DMS153 (cell line): ENCODE measurements at places on chromosomes 6 and 20.

DNA sequence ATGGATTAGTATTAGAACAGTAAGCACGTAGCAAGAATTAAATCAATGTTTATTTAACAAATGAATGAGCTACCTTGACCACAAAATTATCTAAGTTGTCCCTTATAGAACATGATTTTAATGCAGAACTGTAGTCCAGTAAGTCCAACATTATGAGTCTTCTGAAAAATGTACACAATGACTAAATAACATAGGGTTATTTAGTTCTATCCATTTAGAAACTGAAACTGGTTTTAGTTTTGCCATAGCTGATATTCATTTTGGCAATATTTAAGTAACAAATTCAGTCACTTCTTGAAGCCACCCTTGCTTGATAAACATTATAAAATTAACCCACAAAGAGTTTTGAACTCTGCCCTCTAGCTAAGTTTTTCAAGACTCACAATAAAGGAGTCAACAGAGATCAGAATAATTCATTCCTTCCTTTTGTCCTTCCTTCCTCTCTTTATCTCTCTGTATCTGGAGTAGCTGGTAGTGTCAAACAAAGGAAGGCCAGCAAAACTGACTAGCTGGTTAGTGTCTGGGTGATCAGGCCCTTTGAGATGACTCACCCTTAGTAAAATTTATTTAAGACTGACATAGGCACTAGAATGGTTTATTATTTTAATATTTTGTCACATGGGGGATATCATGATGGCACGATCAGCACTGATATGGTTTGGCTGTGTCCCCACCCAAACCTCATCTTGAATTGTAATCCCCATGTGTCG lies 115.1 kb downstream of the BTBD9 start:
- no peak for DNase-seq

GRCh38 chr20:63580796-63581461 lies 6.9 kb upstream of the HELZ2 start:
- DNase-seq, result peak; percentile 47

DNA sequence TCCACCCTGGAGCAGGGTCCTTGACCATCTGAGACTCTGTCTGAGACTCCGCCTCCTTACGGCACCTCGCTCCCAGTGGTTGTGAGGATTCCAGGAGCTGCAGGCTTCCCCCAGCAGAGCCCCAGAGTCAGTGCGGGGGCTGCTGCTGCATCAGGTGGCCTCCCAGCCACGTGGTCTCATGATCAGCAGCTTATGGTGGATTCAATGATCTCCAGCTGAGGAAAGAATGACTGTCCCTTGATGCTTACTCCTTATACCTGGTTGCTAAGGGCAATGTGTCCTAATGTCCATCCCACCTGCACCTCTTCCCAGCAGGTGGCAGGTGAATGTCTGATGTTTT lies 40.0 kb downstream of the SLC22A1 start:
- no peak for DNase-seq

- DNase-seq, result no peak
Measured at GRCh38 chr6:55802259-55802658, 73.1 kb downstream of the BMP5 start.

GRCh38 chr6:98904096-98904495 lies 43.6 kb downstream of the FBXL4 start:
- no peak for DNase-seq
